ENCODE measurements at places on chromosomes 11 and 22. TPM values are rescaled to one million over a fixed set of nuclear protein-coding genes. Genes with fewer than 3 reads are reported as not detected.

GRCh38 chr11:78406568-78407196, 10.9 kb downstream of the GAB2 start:
- DNase-seq, result no peak

Gene OR10A2
- polyA plus RNA-seq, result 0.08 TPM

- no peak for DNase-seq
Observed at GRCh38 chr11:39804271-39804670, 1655.2 kb downstream of the LRRC4C start.

GRCh38 chr11:121337740-121338272, 45.2 kb downstream of the SC5D start:
- no peak for DNase-seq

DNA sequence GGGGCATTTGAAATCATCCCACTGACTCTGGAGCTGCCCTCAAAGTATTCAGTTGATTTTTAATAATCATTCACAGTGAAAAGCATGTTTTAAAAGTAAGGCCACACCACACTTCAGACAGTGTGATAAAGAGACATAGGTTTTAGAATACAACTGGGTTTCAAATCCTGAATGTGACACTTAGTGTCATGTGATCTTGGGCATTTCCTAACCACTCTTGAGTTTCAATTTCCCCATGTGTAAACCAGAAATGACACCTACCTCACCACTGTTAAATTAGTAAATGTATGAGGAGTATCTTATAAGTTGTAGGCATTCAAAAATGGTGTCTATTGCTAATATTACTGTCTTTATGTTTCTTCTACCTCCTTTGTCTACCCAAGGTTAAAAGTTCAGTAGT, 5.4 kb downstream of the TMEM123 start:
- no peak for DNase-seq

DNA sequence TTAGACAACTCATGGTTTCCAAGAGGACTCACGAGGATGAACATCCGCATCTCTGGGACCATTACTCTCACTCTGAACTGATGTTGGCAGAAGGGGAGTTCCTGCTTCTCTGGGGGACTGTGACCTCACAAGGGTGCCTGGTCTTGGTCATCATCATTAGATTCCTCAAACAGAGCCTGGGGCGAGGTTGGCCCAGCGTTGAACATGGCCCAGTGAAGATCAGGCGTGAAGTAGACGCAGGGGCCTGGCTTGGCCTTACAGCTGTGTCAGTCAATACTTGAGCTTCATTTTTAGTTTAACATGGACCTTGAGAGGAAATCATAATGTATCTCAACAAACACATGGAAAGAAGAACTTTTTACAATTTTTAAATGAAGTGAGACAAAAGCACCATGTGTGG, 617.1 kb downstream of the BRD1 start:
- no peak for DNase-seq

Gene C11orf91
- polyA plus RNA-seq, result not detected

Gene FJX1
- 15.0 TPM for polyA plus RNA-seq

GRCh38 chr11:27217948-27218420, 145.0 kb downstream of the CCDC34 start:
- no peak for DNase-seq

GRCh38 chr11:74019860-74020259, 11.0 kb upstream of the UCP3 start:
- no peak for DNase-seq

- no peak for DNase-seq
Observed at GRCh38 chr11:121448431-121448941, 3.6 kb upstream of the SORL1 start.

DNA sequence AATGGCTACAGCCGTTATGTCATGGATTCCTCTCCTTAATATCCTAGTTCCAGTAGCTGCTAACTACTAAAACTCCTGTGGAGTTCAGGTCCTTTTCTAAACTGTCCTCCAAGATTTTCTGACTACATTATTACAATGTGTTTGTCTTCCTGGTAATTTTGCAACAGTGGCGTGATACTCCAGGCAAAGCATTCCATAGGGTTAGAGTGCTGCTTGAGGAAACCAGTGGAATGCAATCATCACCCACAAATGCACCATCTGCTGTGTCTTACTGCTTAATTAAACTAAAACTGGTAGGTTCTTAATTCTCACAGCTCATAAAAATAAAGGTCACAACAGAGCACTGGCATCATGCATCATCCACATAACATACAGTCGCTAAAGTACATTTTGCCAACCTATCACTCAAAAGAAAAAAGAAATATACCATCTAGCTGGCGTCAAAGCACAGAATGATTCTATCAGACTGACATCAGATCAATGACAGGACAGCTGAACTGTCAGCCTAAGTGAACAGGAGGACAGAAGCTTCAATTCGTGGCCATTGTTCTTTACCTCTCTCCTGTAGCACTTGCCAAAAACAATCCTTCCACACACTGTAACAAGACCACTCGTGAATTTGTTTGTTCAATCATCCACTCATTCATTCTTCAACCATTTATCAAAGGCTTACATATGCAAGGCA, 182.5 kb downstream of the CADM1 start:
- no peak for DNase-seq

Gene PHOX2A
- polyA plus RNA-seq, result not detected

DNA sequence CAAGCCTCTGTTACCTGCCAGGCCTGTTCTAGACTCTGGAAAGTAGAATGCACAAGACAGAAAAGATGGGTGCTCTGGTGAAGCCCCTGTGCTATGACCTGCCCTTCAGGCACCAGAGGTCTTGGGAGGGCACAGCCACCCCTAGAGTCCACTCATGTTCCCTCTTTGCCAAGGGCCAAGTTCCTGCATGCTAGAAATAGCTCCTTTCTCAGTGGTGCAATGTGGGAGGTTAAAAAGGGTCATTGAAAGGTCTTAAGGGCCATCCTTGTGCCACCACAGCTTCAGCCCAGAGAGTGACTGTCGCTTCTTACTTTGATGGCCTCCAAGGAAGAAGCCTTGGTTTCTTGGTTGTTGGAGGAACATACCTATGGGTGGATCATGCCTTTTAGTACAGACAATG, 84.6 kb upstream of the PARVA start:
- no peak for DNase-seq

- DNase-seq, result no peak
Observed at GRCh38 chr22:28188178-28188879, 269.3 kb upstream of the PITPNB start.

DNA sequence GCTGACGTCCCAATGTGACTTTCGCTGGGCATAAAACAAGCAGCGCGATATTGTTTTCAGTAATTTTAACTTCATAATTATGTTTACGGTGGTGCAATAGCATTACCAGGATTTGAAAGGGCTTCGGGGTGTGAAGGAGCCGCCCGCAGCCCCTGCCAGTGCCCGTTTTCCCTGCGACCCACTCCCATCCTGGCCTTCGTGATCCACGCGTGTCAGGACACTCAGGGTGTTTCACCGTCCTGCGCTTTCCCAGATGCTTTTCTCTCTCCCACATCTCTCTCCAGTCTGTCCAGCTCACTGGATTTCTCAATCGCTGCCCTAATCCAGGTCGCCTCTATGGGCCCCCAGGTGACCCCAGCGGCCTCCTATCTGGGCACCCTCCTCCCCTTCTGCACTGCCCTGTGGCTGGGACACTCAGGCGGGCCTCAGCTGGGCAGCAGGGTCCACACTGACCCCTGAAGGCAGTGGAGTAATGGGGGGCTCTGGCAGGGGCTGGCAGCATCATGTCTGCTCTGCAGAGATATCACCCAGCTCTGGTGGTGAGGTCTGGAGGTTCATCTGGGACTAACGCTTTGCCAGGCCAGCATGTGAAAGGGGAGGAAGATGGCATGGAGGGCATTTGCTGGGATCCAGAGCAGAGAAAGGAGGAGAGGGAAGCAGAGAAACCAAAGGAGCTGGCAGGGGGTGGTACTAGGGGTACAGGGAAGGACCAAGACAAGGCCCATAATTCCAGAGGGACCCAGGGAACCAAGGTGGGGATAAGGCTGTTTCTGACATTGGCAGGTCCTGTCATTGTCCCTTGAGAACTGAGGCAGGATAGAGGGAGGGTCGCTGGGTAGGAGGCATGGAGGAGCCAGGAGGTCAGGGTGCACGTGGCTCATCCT, 622.8 kb downstream of the BRD1 start:
- no peak for DNase-seq

Gene SNX32
- 2.6 TPM for polyA plus RNA-seq

DNA sequence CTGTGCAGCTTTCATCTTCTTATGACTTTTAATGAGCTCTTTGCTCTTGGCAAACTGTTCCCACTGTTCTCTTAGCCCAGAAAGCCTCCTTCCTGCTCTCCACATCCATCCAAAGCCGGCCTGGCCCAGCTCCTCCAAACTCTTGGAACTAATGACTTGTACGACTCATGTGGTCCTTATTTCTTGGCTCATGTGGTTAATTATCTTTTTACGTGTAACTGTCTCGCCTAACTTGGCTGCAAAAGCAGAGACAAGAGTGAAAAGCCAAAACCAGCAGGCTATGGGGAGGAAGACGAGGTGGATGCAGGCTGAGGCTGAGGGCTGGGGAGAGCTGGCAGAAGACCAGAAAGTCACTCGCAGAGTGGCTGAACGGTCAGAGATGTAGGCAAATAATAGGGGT, 5.5 kb downstream of the CSNK2A3 start:
- no peak for DNase-seq

DNA sequence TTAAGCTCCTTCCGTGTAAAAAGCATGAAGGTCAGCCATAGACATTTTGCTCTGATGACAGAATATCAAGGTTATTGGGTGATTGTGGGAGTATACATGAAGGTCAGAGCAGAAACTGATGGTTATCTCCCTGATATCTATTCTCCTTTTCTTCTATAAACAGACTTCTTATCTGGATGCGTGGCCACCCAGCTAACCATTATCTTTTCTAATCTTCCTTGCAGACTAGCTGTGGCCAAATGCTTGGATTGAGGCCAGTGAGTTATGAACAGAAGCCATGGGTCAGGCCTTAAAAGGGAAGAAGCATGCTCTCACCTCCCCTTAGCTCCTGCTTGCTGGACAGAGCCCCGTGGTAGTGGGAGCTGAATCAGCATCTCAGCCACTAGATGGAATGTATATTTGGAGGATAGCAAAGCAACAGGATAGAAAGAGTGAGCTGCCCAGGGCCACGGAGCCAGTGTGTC, 31.3 kb upstream of the LRRC55 start:
- no peak for DNase-seq

Gene ASCL2
- polyA plus RNA-seq, result 1.7 TPM

GRCh38 chr11:45926001-45926401, 3.5 kb downstream of the LARGE2 start:
- DNase-seq, result no peak

GRCh38 chr22:20267441-20268278, 458 bp downstream of the RTN4R start:
- no peak for DNase-seq

Gene RASGRP2
- 2.6 TPM for polyA plus RNA-seq

GRCh38 chr22:30186510-30186909, 60.0 kb downstream of the LIF start:
- no peak for DNase-seq

DNA sequence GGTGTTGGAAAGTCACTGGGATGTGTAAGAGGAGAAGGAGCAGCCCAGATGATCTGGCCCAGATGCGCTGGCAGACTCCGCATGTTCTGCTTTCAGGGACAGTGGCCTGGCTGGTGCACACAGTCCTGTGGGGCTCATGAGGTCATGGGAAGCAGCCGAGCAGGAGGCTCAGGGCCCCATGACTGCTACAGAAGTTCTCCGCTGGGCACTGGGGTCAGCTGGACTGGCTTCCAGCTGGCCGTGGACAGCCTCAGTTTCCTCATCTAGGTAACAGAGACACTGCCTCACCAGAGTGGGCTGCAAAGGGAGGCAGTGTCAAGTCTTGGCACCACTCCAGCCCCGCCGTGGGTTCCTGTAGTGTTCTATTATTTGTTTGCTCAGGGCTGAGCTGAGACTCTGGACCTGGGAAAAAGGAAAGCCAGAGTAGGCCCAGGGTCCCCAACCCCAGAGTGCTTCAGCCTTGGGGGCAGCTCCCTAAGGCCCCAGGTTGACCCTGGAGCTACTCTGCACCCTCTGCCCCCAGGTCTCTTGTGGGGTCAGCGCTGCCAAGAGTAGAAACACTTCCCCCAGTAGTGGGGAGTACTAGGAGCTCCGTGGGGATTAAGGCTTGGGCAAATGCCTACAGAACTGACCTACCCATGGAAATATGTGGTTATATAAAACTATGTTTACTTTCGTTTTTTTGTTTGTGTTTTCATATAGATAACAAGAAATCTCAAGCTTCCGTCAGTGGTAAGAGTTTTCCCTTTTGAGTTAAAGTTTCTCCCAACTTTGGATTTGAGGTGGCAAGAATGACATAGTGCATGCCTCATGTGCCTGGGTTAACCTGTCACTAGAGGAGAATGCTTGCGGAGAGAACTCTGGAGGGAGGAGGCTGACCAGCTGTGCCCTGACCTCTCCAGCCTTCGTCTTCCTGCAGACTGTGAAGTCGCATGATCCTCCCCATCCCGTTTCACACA, 45.3 kb downstream of the MED15 start:
- DNase-seq, result no peak

GRCh38 chr11:19474954-19475721, 234.4 kb upstream of the E2F8 start:
- no peak for DNase-seq

- no peak for DNase-seq
Observed at GRCh38 chr11:116885951-116886655, 48.7 kb upstream of the APOA1 start.

Gene TMEM184B
- polyA plus RNA-seq, result 44.1 TPM

GRCh38 chr11:69374110-69374945, 80.4 kb downstream of the MYEOV start:
- DNase-seq, result no peak

DNA sequence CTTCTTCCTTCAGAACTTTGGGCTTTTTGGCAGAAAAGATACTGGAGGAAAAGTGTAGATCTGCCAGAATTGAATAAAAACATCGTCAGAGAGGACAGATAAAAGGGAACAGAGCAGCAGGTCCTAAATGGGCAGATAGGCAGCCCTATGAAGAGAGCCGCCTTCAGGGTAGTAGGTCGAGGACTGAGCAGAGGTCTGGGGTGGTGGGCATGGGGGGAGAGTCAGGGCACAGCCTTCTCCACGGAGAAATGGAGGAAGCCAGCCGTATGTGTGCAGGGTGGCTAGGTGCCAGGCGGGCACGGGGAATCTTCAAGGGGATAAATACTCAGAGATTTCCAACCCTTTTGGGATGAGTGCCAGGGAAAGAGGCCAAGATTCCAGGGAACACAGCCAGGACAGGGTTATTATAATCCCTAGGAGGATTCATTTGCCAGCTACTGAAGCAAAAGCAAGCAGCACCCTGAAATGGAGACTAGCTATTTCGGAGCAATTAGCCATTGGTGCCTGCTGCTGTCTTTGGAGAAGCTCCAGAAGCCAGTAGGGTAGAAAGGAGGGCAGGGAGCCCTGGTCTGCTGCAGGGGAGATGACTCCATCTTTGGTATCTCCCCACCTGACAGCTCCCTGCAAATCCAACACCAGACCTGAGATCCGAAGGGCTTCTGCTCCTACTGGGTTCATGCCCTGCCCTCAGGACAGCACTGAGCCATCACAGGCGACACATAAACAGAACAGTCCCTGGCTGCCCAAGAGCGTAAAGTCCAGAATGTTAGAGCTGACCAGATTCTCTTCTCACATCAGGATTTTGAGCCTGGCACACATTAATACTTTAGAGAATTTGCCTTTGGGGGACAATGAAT, 174.5 kb upstream of the NTM start:
- no peak for DNase-seq

Gene OTOG
- 0.83 TPM for polyA plus RNA-seq

- no peak for DNase-seq
Observed at GRCh38 chr11:72573072-72573854, 101.0 kb downstream of the PDE2A start.

All from left kidney (tissue), 8 donors.